Subcutaneous preadipocyte (primary cell): ENCODE measurements at places on chromosomes 16 and 17. TPM values are rescaled to one million over a fixed set of nuclear protein-coding genes. Genes with fewer than 3 reads are reported as not detected.

Gene FBXL16
- total RNA-seq: 0.37 and 0.59 TPM in 2 replicates

Gene USH1G
- not detected in 2 replicates for total RNA-seq

Gene CNGB1
- total RNA-seq: not detected in 2 replicates

Gene NUPR1
- total RNA-seq: 7.2 and 11.0 TPM in 2 replicates

Gene KRTAP4-5
- total RNA-seq: not detected in 2 replicates

Gene POLR3K
- total RNA-seq: 2.9 and 3.5 TPM in 2 replicates

Gene LONP2
- 48.5 and 55.9 TPM in 2 replicates for total RNA-seq

Gene SLFN14
- not detected in 2 replicates for total RNA-seq

Gene FBXO39
- total RNA-seq: under 0.01 TPM in 1 of 2 replicates, not detected in the other

Gene SEC14L5
- 0.59 and 1.1 TPM in 2 replicates for total RNA-seq

Gene TBX2
- 22.0 and 41.6 TPM in 2 replicates for total RNA-seq

Gene IL34
- 0.59 and 0.73 TPM in 2 replicates for total RNA-seq

Gene AGRP
- total RNA-seq: not detected in 2 replicates

Gene SRCIN1
- under 0.01 TPM in 1 of 2 replicates, not detected in the other for total RNA-seq

Gene CES5A
- not detected in 2 replicates for total RNA-seq

Gene KRT12
- not detected in 2 replicates for total RNA-seq

Gene PPP1R27
- total RNA-seq: not detected in 2 replicates

Gene PHF23
- 36.6 and 37.1 TPM in 2 replicates for total RNA-seq

Gene SCPEP1
- 20.1 and 26.1 TPM in 2 replicates for total RNA-seq

Gene HOXB8
- total RNA-seq: 0.20 and 1.5 TPM in 2 replicates

Gene MT1M
- 4.7 and 24.6 TPM in 2 replicates for total RNA-seq
